ENCODE measurements at places on chromosomes 2 and 18.

DNA sequence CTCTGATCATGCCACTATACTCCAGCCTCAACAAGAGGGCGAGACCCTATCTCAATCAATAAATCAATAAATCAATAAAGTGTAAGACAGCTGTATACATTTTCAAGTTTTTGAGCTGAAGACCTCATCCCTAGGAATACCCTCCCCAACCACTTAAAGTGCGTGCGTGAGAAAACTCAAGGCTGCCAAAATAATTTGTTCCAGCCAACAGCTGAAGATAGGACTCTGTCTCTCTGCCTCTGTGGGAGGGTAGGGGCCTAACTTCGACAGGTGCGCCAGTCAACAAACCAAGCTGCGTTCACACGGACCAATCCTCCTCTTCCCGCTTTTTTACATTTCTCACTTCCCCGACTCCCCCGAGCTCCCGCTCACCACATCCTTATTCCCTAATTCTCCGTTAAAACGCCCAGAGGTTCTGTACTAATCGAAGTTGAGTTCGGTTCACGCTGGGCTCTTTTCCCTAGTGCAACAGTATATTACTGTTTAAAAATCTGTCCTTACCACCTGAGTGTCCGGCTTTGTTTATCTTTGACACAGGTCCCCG is 618 bp downstream of the POLR2D start:
- DNase-seq, result peak; percentile 33

DNA sequence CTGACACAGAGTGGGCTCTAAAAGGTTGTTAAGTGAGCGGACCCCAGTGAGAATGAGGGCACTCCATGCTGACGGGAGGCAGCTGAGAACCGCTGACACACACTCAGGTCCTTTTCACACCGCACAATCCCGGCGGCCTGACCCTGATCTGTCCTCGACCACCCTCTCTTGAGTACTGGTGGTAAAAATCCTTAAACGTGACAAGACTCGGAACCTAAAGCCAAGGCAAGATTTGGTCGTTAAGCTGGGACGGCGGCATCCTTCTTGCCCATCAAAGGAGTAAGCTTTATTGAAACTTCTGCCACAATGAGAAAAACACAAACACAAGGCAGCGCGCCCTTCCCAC is 569 bp downstream of the TMX3 start:
- no peak for DNase-seq

GRCh38 chr18:27661320-27662018 is 476.4 kb upstream of the CHST9 start:
- no peak for DNase-seq

DNA sequence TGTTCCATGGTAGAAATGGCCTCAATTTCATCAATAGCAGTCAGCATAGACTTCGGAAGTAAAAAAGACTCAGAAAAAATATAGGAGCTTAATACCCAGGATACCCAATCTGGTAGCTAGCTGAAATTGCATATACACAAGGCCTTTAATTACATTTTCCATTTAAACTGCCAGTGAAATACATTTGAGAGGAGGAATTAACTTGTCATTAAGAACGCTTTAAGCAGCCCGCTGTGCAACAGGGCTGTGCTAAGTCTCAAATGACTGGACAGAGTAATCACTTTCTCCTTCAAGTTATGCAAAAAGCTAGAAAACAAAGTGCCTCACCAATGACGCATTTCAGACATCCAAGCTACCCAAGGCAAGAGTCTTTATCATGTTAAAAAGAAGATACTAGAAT is 558.8 kb downstream of the MBD2 start:
- DNase-seq, result no peak

DNA sequence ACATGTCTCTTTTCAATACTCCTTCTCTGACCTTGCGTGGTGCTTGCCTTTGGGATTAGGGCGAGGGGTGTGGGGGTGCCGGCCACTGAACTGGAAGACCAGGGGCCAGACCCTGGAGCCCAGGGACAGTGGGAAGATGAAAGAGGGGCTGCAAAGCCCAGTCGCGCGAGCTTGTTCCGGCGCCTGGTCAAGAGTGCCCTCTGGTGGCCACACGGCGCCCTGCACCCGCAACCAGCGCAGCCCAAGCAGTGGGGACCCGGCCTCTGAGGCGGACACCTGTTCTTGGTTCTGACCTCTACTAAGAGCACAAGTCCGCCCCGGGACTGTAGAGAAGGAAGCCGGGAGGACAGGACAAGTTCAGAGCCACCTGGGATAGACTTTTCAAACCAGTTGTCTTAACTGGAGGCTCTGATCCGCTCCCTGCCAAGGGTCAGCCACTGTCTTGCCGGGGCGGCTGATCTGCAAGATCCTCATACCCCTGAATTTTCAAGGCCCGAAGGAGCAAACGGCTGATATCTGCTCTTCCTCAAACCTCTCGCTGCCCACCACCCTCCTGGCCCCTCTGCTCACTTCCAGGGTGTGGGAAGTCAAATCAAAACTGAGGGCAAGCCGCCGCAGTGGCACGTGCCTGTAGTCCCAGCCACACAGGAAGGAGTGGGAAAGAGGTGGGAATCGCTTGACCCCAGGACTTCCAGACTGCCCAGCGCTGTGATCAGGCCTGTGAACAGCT is 14.9 kb upstream of the MSH6 start:
- peak; percentile 48 for DNase-seq

DNA sequence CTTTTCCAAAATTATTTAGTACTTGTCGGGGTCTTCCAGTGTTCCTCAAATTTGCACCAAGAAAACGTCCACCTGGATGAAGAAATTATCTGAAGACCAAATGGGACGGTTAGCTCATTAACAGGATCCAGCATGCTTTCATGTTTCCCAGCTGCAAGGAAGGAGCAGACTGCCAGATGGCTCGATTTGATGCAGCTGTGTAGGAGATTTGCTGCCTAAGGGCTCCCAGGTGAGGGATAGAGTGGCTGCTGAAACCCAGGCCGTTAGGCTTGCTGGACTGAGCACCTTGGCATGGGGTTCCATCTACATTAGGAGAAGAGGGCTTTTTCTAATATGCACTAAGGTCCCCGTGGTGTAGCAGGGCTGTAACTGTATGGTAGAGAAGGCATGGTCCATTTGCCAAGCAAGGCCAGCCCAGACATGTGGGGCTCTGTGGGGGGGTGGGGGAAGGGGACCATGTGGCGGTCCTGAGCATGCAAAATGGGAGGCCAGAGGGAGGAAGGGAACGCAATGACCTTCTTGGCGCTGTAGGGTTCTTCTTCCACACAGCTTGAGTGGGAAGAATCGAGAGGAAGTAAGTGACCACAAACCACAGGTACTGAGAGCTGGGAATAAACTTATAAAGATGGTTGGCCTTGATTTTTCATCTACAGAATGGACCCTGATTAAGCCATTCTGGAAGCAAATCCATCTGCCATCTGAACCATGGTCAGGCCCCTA is 144.0 kb downstream of the TMEM163 start:
- DNase-seq, result no peak
